ENCODE measurements at places on chromosomes 16 and 17. TPM values are rescaled to one million over a fixed set of nuclear protein-coding genes. Genes with fewer than 3 reads are reported as not detected.

Gene LITAFD
- total RNA-seq: not detected

Gene CACNG3
- total RNA-seq: not detected

- DNase-seq: no peak
Measured at GRCh38 chr17:44983563-44983962, 15.5 kb upstream of the C1QL1 start.

DNA sequence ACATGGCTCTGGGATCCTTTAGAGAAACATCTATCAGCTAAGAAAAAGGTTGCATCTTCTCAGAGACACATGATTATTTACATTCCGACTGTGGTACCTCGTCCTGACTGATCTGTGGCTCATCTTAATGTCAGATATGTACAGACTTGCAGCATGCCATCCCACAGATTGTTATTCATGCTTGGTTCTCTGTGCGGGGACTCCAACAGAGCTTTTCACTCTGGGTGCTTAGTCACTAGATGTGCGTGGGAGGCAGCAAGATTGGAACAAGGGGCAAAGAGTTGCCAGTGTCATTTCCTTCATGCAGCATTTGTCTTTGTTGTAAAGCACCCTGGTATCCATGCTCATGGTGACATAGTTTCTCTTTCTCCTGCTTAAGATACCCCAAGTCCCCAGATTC is 179.1 kb upstream of the CACNG5 start:
- no peak for DNase-seq

- DNase-seq: no peak
Measured at GRCh38 chr17:50558941-50559614, 1.4 kb upstream of the CACNA1G start.

DNA sequence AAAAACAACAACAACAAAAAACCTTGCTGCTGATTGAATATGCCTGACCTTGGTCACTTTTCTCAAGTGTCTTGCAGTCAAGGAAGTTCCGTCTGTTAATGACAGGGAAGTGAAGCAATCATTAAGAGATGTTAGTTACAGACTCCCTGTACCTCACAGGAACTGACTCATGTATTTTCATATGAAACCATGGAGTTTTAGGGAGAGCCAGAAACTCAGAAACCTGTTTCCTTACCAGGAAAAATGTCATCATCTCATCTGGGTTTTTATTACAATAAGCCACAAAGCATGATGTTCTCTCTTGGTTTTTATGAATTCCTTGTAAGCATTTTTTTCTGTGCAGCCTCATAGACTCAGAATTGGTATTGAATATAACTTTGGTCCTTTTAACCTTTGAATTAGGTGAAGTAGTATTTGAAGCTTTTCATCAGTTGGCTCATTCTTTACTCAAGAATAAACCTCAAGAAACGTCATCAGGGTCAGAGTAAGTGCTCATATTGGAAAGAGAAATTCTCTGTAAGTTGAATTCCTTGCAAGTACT is 10.3 kb downstream of the LYRM1 start:
- no peak for DNase-seq

- DNase-seq: no peak
Measured at GRCh38 chr16:23499801-23500200, 10.5 kb downstream of the GGA2 start.

DNA sequence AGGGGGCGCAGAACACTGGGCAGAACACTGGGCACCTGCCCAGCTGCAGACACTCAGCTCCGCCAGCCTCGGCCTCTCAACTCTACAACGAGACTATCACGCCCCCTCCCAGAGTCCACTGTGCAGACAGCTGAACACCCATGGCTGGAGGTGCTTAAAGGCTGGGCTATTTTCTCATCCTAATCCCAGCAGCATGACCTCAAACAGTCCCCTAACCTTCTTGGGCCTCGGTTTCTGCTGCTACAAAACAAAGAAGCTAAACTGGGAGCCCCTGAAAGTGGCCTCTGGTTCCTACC is 27.7 kb upstream of the ZNF469 start:
- DNase-seq: no peak

DNA sequence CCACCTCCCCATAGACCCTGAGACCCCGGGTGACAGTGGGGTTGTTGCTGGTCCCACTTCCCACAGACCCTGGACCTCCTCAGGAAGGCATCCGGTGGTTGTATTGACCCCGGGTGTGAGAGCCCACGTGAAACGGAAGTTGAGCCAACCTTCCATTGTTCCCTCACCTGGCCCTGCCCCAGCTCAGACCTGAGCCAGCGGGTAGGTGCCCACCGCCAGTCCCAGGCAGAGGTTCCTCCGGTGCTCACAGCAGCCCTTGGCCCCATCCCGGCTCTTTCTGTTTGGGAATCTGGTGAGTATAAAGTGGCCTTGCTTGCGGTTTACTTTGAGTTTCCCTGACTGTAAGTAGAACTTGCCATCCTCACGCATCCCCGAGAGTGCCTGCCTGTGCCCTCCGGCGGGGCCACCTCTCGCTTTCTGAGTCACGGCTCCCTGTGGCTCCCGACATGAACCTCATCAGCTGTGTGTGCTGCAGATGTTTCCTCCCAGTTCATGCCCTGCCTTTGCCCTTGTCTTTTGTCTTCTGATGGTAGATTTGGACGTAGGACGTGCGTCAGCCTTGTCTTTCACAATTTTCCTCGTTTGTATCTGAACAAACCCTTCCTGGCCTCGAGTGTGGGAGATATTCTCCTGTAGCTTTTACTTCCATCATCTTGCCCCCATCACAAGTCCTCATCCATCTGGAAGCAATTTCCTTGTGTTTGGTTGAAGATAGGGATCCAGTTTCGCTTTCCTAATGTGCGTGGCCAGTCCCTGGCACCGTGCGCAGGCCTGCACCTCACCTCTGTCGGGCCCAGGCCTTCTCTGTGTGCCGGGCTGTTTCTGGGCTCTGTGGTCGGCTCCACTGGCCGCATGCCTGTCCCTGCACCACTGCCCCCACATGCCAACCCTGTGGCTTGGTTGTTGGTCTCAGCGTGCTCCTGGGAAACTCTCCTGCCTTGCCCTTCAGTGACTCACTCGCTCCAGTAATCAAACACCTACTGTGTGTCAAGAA is 76.0 kb downstream of the METRNL start:
- peak; percentile 44 for DNase-seq

- no peak for DNase-seq
Measured at GRCh38 chr17:62119373-62119772, 54.3 kb upstream of the MED13 start.

DNA sequence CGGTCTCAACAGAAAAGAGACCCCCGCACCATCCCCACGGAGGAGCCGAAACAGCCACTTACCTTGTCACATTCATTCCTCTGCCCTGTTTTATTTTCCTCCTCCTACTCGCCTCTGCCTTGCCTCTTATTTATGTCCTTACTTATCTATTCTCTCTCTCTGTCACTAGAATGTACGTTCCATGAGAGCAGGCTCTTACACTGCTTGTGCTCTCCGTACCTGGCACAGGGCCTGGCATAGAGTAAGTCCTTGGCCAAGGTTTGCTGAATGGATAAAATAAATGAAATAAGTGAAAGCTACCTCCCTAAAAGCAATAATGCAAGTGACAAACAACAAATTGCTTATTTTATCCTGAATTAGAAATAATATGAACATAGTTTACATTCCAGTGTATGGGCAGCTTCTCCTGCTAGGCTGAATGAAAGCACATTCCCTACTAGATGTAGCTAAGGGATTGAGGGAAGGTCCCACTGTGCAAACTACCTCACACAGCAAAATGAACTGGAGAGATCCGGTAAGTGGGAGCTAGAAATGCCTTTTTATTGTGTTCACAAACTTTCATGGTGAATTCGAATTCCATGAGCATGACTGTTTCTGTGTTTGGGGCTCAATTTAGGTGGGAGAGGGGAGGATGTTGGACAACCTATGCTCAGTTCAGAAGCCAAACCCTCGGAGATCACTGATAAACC is 173.1 kb downstream of the PARN start:
- DNase-seq: no peak

GRCh38 chr16:78443542-78444364 is 344.3 kb downstream of the WWOX start:
- DNase-seq: no peak

- DNase-seq: no peak
Measured at GRCh38 chr17:42855048-42855596, 4.1 kb downstream of the AOC3 start.

- DNase-seq: no peak
Measured at GRCh38 chr16:9372934-9373890, 281.8 kb downstream of the HAPSTR1 start.

DNA sequence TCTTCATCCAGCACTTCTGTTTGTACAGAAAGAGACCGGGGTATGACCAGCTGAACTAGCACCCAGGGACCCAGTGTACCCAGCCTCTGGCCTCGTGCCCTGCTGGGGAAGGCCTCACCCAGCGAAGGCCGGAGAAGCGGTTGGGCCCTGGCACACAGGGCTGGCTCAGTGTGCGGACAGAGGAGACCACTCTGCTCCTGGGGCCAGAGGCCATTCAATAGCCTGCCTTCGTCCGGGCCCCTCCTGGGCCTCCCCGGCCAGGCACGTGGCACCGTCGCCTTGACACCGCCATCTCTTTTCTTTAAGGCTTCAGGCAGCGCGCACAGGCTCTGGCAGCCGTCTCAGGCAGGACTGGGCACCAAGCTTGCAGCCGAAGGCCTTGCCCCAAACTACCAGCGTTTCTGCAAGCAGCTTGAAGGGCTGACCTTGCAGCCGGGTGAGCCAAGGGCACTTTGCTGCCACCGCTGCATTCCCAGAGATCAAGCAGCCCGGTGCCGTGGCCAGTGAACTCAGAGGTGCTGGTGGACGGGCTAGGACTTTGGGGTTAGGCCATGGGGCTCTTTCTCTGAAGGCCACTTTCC is 8.0 kb downstream of the TAX1BP3 start:
- no peak for DNase-seq

DNA sequence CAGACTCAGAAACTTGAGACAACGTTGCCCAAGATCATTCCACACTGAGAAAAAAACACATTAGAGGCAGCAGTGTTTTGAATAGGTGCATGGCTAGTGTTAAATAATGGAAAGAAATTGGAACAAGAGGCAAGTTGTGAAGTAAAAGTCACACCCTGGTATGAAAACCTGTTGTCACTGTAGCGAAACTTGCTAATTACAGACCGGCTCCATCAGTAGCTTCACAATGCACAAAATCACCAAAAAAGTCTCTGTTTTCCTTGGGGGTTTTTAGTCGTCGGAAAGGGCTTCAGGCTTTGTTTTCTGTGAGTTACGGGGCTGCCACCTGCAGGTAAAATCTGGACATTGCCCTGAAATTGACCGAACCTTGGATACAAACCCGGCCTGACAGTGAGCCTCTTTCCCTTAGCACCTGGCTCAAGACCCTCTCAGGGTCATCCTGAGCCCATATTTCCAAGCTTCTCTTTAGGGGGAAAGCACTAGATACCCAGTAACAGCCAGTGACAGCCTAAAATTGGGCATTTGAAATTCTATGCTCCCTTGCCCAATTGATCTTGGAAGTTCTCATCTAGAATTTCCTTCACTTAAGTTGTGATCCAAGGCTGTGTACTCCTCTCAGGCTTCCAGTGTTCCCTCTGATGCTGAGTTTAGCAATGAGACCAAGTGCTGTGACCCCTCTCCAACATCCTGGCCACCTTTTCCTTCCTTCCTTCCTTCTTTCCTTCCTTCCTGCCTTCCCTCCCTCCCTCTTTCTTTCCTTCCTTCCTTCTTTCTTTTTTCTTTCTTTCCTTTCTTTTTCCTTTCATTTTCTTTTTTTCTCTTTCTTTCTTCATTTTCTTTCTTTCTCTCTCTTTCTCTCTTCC is 7.2 kb upstream of the GRB2 start:
- DNase-seq: peak; percentile 83

DNA sequence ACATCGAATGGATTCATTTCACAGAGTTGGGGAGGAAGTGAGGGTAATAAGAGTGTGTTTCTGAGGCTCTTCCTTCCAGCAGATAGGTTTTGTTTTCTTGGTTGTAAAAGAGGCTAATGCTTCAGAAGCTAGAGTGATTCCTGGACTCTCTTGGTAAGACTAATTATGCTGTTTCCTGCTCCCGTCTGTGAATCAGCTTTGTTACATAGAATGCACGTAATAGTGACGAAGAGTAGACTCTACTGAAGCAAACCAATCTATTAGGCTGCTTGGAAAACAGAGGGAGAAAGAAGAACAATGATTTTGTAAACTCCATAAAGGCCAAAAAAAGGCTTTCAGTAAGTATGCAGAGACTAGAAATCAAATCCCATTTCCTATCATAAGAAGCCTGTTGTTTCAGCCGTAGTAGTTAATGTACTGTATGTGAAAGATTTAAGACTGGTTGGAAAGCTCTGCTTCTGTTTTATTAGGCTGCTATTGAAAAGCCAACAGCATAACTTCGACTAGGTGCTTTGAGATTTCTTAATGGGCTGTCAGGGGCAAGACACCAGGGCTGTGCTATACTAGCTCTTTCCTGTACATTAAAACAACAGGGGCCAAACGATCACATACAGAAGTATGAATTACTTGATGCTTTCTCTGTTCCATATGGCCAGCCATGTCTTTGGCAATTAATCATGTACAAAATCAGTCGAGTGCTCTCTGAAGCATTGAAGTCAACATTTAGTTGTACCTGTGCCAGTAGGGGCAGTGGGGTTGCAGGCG is 219.0 kb downstream of the FTO start:
- DNase-seq: no peak

DNA sequence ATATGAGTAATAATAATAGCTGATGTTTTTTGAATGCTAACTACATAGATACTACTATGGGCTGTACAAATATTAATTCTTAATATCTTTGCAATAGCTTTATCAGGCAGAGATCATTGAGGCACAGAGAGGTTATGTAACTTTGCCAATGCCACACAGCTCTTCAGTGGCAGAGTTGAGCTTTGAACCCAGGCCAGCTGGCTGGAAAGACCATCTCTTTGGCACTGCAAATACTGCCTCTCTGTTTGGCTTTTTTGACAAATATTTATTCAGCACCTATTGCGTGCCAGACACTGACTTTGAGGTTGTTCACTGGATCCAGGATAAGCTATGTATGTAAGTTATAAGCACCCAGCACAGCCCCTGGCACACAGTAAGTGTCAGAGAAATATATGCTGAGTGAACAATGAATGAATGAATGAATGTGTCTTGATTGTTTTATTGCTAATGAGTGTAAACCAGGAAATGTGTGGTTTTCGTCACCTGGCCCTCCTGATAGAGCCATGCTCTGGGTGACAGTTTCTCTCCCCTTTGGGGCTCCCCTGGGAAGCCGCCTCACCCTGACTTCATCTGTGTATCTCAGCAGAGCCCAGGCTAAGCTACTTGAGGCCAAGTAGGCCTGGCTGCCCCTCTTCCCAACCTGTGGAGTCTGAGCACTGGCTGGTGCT is 2.5 kb downstream of the AQP8 start:
- DNase-seq: no peak

Data from activated CD8-positive, alpha-beta memory T cell treated with anti-CD3 and anti-CD28 coated beads, Interleukin-2, amount 10 ng/mL, durations not matched to agents 7 days and 5 days (primary cell).